ENCODE measurements at places on chromosomes 16 and 17. TPM values are rescaled to one million over a fixed set of nuclear protein-coding genes. Genes with fewer than 3 reads are reported as not detected.
A peak's percentile ranks its signal among the peaks of the same experiment; 100 is the strongest.

- H3K4me1 ChIP-seq: peaks cover 28% of the 10 kb centered on the region
- H3K27ac ChIP-seq: peak overlapping the region; percentile 71
- no peaks in the 10 kb centered on the region for H3K27me3 ChIP-seq
- H3K36me3 ChIP-seq: peaks cover 6% of the 10 kb centered on the region
- DNase-seq: no peak
- H3K4me3 ChIP-seq: no peak overlapping the region
These were observed 26.0 kb downstream of the TMEM204 start for GRCh38 chr16:1559446-1559975.

DHRS7C gene
- not detected for total RNA-seq

- H3K27ac ChIP-seq: no peak overlapping the region
- H3K4me1 ChIP-seq: peaks cover 23% of the 10 kb centered on the region
- no peaks in the 10 kb centered on the region for H3K27me3 ChIP-seq
- peak; percentile 5 for DNase-seq
- no peak overlapping the region for H3K4me3 ChIP-seq
These were observed 88.5 kb downstream of the HELZ start for GRCh38 chr17:67156269-67157199.

GRCh38 chr17:54971147-54971546 lies 2.6 kb downstream of the STXBP4 start:
- DNase-seq: no peak
- no peaks in the 10 kb centered on the region for H3K27me3 ChIP-seq
- H3K36me3 ChIP-seq: no peaks in the 10 kb centered on the region
- H3K27ac ChIP-seq: no peak overlapping the region
- H3K4me1 ChIP-seq: peaks cover 27% of the 10 kb centered on the region

DNA sequence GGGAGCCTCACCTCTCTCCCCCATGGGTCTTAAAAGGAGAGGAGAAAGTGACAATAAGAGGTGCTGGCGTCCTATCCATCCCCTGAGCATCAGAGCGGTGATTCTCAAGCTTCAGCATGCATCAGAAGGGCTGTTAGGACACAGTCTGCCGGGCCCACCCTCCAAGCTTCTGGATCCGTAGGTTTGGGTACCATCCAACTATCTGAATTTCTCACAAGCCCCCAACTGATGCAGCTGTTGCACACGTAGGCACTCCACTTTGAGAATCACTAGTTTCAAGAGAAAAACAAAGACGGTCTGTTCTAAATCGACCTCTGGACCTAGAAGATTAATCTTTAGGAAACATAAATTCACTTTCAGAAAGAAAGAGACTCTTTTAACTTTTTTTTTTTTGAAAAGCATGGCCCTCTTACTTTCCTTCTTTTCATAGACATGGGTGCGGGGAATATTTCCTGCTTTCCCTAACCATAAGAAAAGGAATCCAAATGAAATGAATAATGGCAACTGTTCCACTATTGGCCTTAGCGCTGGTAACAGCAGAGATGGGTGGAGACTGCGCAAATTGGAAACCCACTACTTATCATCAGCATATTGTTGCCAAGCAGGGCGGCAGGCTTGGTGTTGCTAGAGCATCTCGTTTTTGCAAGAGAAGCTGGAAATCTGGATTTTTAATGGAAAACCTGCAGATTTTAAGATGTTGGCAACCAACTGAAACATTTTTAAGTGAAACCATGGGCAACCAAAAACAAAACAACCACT lies 144.4 kb downstream of the GAS7 start:
- no peaks in the 10 kb centered on the region for H3K36me3 ChIP-seq
- no peaks in the 10 kb centered on the region for H3K27me3 ChIP-seq
- DNase-seq: no peak

- H3K4me3 ChIP-seq: no peak overlapping the region
- H3K27ac ChIP-seq: no peak overlapping the region
- no peaks in the 10 kb centered on the region for H3K27me3 ChIP-seq
- H3K4me1 ChIP-seq: peaks cover 7% of the 10 kb centered on the region
- H3K36me3 ChIP-seq: no peaks in the 10 kb centered on the region
These were observed 87.5 kb downstream of the SOCS1 start for GRCh38 chr16:11168386-11169051.
